ENCODE measurements at places on chromosomes 4 and X. TPM values are rescaled to one million over a fixed set of nuclear protein-coding genes. Genes with fewer than 3 reads are reported as not detected.

DCAF12L2 gene
- 0.05 TPM for total RNA-seq

SORCS2 gene
- total RNA-seq, result 3.3 TPM

KLB gene
- total RNA-seq, result not detected

TEC gene
- total RNA-seq, result 0.78 TPM

MOSPD2 gene
- total RNA-seq, result 35.7 TPM

ZCCHC12 gene
- total RNA-seq, result not detected

TMPRSS11B gene
- total RNA-seq, result not detected

TMEM150C gene
- total RNA-seq, result 0.30 TPM

ADAMTS3 gene
- total RNA-seq, result 5.5 TPM

PTCHD1 gene
- not detected for total RNA-seq

COL4A5 gene
- total RNA-seq, result 126 TPM

TENM3 gene
- 28.5 TPM for total RNA-seq

ARMCX6 gene
- total RNA-seq, result 29.0 TPM

CT47B1 gene
- total RNA-seq, result not detected

KIF4A gene
- 1.2 TPM for total RNA-seq

MSX1 gene
- total RNA-seq, result 5.3 TPM

NLGN4X gene
- not detected for total RNA-seq

PRDM5 gene
- 12.2 TPM for total RNA-seq

TMEM129 gene
- 51.2 TPM for total RNA-seq

SPANXN3 gene
- total RNA-seq, result not detected

Measured in smooth muscle cell of the umbilical artery (primary cell).